ENCODE measurements at places on chromosomes 16 and 17. TPM values are rescaled to one million over a fixed set of nuclear protein-coding genes. Genes with fewer than 3 reads are reported as not detected.

GRCh38 chr16:50899951-50900350 is 158.1 kb downstream of the CYLD start:
- DNase-seq: no peak

DNA sequence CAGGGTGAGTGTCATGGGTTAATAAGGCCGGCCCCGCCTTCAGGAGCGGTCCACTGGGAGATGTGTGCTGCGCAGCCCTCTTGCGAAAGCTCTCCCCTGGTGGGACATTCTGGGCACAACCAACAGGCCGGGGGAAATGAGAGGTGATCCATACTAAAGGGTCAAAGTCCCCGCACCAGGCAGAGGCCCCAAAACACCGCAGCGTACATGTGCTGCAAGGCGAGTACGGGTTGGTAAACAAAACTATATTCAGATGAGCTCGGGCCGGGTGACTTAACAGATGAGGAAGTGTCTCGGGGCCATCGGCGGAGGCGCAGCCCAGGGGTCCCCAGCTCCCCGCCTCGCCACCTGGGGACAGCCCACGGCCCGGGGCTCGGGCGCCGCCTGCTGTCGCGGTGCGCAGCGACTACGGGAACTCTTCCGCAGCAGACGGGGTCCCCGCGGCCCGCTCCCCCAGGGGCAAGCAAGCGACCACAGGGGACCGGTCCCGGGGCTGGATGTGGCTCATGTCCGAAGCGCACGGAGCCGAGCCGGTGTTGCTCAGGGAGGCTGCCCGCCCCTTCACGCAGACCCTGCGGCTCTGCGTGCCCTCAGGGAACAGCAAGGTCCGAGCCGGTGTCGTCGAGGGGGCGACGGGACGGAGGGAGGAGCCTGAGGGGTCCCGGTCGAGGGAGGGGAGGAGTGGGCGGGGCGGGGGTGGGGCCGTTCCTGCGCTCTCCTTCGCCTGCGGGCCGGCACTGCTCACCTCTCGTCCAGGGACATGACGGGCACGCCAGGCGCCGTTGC is at the start of gene RAB37:
Gene RAB37, plus strand, starts transcription at position 744 of the 786 bp plus-strand sequence. Its CDS starts 17 bp downstream, at position 761.
- DNase-seq: no peak

- DNase-seq: no peak
Observed at GRCh38 chr17:55284001-55284884, 19.5 kb downstream of the HLF start.

- no peak for DNase-seq
Observed at GRCh38 chr17:75704963-75705875, 16.0 kb upstream of the ITGB4 start.

GRCh38 chr16:86556576-86556975 is 1.5 kb upstream of the MTHFSD start:
- DNase-seq: no peak

GRCh38 chr17:17303847-17304490 is 796 bp downstream of the NT5M start:
- DNase-seq: no peak

DNA sequence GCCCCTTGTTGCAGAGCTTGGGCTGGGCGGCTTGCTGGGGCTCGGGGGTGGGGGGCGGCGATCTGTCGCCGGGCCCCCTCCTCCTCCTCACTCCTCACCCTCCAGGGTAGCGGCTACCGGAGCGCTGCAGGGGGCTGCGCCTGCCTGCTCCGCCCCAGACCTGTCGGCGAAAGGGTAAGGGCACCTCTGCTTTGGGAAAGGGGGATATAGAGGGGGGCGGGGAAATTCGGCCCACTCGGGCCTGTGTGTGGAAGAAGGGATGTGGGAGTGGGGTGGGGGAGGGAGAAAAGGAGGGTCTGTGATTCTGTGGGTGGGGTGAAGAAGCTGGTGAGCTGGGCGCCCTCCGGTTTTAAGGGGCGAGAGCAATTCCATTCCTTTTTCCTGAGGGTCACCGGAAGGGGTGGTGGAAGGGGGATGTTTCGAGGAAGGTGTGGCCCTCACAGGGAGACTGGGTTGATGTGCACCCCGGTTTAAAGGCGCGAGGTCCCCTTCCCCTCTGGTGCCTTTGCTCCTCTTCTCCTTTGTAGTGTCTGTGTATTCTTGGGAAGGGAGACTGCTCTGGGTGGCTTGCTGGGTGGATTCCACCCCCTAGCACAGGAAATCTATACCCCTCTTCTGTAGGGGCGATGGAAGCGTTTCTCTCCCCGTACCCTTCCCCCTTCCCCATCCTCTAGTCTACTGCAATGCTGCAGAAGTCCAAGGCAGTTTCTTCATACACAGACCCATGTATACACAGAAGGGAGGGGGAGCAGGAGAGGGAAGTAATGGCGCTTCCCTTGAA is 878 bp downstream of the TAOK1 start:
- DNase-seq: no peak

- DNase-seq: no peak
Observed at GRCh38 chr17:60496041-60496440, 30.0 kb downstream of the APPBP2 start.

DNA sequence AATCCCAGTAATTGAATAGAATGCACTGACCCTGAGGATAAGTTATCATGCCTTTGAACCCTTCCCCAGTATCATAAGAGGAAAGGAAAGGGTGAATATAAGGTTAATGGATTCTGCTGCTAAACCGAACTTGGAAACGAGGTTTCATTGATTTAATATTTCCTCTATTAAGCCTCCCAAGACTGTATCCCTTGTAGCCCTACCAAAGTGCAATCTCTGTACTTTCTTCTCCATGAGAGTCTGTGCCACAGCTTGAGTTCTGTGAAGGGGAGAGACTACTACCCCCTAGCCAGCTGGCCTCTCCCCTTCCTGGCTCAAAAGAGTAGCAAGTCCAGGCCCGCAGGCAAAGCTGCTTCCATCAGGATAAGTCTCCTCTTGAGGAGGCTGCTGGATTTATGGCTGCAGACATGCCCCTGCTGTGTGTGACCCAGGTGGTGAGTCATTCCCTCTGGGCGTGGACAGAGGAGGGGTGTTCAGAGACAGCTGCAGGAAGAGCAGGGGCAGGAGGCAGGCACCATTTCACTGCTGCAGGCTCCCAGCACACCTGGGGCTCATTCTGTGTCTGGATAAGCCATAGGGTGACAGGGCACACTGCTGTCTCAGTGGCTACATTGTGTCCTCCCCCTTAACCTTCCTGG is 58.4 kb downstream of the TOM1L2 start:
- peak; percentile 92 for DNase-seq

GRCh38 chr17:78037280-78037679 is 78.8 kb downstream of the TNRC6C start:
- no peak for DNase-seq

GRCh38 chr16:15980329-15980728 is 30.9 kb downstream of the ABCC1 start:
- DNase-seq: no peak

DNA sequence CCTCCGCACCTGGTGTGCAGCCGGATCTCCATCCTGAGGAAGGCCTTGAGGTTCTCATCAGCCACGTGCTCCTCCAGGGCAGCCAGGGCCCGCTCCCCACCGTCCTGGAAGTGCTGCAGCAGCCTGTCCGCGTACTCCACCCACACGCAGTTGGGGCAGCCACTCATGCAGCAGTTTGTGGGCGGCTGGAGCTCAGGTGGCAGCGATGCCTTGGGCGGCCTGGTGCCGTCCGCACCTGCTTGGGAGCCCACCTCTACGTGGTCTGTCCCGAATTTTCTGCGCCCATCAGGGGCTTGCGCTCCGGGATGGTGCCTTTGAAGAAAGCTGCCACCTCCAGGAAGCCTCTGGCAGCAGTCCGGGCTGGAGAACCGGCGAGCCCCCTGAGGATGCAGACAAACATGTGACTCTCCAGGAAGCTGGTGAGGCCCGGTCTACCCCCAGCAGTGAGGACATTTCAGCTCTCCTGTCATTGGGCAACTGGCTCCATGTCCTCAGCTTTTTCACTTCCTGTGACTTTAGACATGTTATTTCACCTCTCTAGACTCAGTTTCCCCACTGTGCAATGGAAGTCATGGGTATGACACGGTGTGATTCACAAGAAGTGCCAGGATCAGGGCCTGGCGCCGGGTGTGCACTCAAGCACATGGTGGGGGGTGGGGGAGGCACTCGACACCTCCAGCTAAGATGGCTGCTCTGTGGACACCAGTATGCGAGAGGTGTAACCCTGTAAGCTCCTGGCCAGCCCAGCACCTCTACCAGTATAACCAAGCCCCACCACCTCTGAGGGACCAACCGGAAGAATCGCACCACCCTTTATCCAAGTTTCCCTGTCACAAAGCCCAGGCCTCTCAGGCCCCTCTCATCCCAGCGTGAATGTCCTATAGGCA is 957 bp downstream of the OXLD1 start:
- no peak for DNase-seq

WFIKKN1 gene
- 0.56 TPM for total RNA-seq

RND2 gene
- total RNA-seq: 0.91 TPM

EFCAB5 gene
- total RNA-seq: 1.2 TPM

LRRC46 gene
- 0.84 TPM for total RNA-seq
